ENCODE measurements at places on chromosomes 13 and 19. TPM values are rescaled to one million over a fixed set of nuclear protein-coding genes. Genes with fewer than 3 reads are reported as not detected.

The GFY gene
- not detected for polyA plus RNA-seq

The CACNG7 gene
- 0.32 TPM for polyA plus RNA-seq

The CPT1C gene
- polyA plus RNA-seq: 11.5 TPM

The RRAS gene
- 16.2 TPM for polyA plus RNA-seq
